ENCODE measurements at places on chromosomes 11 and 22.

GRCh38 chr11:77370217-77370616 lies 68.7 kb upstream of the GDPD4 start:
- DNase-seq, result no peak

DNA sequence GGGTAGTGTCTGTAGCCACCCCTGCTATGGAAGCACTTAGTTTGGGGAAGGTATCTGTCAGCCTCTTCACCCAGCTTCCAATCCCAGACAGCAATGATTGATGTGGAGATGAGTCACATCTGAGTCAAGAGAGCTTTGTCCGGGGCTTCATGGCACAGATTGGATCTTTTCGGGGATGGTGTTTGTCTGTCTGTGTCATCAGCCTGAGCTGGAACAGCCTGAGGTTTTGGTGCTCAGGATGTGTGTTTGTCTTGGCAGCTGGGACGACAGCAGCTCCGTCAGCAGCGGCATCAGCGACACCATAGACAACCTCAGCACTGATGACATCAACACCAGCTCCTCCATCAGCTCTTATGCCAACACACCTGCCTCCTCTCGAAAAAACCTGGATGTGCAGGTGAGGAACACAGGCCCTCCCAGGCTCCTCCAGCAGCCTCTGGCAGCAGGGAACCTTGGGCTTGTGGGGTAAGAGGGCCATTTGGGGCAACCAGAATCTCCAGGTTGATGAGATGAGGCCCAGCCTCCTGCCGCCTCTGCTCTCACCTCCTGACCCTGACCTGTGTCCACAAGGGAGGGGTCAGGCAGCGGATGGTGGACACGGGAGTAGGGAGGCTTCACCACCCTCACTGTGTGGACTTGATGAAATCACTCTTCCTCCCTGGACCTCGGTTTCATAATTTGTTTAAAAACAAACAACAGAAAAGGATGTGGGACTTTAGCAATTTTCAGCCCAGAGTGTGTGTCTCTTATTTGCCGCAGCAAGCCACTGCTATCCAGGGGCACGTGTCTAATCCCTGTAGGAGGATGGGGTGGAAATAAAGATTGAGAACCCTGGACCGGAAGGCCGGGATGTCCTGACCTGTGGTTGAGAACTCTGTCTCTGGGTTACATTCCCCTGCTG lies 124.3 kb downstream of the DBX1 start:
- DNase-seq, result no peak

GRCh38 chr11:128424271-128424711 lies 163.1 kb downstream of the ETS1 start:
- DNase-seq, result no peak

DNA sequence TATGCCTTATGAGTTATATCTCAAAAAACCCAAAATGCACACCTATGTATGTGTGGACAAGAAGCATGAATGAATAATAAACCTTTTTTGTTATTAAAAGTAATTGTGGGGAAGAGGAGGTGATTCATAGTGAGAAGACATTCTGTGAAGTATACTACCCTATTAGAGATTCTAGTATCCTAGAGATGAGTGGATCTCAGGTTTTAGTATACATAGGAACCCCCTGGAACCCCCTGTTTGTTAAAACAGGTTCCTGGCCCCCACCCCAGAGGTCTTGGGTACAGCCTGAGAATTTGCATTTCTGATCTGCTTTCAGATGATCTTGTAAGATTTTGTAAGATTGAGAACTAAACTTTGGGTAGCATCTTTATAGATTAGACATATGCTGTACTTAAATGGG lies 17.5 kb downstream of the NUCB2 start:
- no peak for DNase-seq

DNA sequence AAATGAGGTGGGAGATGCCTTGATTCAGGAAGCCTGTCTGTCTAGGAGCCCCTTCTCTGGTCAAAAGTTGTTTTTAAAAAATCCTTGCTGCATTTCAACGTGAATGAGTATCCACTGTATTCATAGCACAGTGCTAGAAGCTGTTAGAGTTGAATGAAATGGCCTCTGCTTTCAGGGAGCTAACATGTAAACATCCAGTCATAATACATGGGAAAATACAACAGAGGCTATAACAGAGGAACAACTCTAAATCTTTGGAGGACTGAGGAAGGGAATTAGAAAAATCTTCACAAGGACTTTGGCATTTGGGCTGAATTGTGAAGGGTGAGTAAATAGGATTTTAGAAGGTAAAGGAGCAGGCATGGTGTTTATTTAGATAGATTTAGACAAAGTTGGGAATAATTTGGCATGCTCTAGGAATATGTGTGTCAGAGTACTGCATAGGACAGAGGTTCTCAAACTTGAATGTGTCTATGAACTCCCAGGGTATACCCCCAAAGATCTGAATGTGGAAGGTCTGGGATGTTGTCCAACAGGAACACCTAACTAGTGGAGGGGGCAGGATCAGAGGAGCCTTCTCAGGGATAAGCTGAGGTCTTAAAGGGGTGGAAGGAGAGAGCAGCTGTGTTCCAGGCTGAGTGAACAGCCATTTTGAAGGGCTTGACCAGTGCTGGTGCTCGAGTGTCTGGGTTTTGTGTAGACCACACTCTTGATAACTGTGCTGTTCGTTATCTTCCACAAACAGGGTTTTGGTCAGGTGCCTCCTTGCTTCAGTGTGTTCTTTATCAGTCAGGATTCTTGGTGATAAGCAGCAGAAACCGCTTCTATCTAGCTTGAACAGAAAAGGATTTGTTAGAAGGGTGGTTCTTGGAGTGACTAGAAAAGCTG lies 12.7 kb downstream of the SREBF2 start:
- no peak for DNase-seq

GRCh38 chr22:36301851-36302250 lies 48.9 kb downstream of the APOL1 start:
- no peak for DNase-seq

DNA sequence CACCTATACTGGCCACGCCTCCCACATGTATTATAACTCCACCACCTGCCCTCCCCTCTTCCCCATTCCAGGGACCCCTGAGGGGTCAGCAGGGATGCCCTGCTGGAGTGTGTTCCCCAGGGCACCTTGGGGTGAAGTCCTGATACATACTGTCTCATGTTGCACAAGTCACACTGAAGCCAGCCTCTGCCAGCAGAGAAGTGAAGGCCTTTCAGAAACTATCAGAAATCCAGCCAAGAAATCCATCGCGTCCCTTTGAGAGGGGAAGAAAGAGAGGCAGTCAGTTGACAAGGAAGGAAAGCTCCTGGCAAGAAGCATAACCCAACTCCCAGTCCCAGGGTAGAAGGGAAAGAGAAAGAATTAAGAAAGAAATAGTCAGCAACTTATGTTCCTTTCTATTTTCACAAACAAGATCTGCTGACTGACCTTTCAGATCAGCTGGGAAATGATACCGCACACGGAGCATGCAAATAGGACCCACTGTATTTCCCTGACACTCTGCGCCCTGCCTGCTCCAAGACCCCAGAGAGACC lies 45.2 kb downstream of the SC5D start:
- DNase-seq, result no peak

DNA sequence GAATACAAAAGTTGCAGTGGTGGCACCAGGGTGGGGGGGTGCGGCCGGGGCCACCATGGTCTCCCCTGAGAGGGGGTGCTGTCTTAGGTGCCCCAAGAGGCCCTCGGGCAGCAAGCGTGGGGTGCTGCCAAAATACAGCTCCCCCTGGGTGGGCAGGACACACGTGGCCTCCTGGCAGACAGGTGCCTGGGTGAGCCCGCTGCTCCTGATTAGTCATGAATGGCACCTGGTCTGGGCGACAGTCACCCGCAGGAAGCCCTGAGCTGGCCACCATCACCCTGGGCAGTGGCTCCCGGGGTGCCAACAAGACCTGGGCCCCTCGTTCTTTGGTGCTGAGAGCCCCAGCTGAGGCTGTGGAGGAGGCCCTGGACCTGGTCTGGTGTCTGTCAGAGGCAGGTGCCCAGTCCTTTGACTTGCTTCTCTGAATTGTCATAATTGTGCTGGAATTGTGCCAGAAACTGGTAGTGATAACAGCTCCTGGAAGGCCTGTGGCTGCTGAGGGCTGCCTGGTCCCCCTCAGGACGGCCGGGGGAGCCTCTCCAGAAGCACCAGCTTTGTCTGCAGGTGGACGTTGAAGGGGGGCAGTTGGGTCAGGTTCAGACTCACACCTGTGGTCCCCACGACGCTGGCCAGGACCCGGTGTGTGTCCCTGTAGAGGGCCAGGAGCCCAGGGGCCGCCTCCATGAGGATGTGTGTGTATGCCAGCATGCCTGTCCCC lies 14.8 kb downstream of the ALG12 start:
- no peak for DNase-seq

DNA sequence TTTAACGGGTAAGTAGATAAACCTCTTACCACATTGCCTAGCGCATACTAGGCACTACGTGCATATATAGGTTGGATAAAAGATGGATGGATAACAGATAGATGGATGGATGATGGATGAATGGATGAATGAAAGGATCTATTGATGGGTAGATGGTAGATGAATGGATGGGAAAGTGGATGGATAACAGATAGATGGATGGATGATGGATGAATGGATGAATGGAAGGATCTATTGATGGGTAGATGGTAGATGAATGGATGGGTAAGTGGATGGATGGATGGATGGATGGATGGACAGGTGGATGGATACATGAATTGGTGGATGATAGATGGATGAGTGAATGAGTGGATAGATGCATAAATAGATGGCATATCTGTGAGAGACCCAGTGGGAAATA lies 555.0 kb downstream of the MN1 start:
- no peak for DNase-seq

DNA sequence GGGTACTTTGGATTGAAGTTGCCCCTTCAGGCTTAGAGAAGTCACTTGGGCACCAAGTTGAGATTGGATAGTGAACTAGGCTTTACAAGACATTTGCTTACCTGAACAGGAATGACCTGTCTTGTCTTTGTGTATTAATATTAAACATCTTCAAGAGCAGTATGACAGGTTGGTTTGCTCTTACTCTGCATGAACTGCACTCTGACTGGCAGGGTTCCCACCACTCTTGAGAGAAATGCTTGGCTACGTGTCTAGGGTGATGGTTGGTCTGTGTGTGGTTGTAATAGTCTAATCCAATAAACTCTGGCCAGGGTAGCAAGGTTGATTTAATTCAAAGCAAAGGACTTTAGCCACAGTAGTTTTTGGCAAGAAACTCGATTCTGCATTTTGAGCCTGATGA lies 20.1 kb upstream of the SPTBN2 start:
- no peak for DNase-seq

- DNase-seq, result no peak
Observed at GRCh38 chr22:44330744-44331660, 18.3 kb upstream of the SHISAL1 start.

GRCh38 chr11:78377625-78378418 lies 39.8 kb downstream of the GAB2 start:
- no peak for DNase-seq

DNA sequence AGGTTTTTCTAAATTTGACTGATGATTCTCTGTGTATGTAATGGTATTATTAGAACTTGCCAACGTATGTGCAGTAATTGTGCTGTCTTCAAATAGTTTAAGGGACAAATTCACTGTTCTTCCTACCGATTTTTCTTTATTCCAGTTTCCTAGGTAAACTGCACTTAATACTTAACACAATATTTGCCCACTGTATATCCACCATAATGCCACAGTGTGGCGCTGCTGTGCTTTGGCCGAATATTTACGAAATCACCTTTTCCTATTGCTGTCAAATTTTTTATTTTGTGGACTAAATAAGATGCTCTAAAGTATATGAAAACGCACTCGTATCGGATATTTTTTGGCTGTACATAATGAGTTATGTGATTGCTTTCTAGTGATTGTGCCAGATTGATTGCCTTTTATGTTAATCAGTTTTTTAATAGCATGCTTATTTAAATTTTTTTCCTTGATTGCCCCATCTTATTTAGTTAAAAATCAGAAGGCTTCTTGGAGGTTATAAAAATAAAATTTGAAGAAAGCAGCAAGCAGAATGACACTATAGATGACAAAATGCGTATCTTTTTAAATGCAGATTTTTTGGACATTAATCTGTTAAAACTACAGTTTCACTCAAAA lies 10.5 kb downstream of the AASDHPPT start:
- DNase-seq, result no peak

DNA sequence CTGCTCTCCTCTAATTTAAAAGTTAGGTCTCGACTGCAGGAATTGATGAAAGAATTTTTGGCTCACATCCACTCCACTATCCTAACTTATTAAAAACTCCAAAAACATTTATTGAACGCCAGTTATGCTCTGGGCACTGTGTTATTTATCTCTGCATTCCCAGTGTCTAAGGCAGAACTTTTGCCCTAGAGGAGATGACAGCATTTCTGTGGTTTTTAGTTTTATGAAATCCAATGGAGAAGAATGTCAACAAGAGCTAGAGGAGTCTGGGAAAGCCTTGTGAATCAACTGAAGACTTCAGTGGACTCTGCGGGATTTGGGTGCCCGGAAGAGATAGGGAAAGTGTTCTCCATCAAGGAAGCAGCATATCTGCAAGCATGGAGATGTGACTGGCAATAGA lies 217.0 kb upstream of the PGR start:
- DNase-seq, result no peak

GRCh38 chr11:115501502-115501892 lies 2.7 kb downstream of the CADM1 start:
- no peak for DNase-seq

- no peak for DNase-seq
Observed at GRCh38 chr11:27388869-27389268, 25.9 kb upstream of the CCDC34 start.

DNA sequence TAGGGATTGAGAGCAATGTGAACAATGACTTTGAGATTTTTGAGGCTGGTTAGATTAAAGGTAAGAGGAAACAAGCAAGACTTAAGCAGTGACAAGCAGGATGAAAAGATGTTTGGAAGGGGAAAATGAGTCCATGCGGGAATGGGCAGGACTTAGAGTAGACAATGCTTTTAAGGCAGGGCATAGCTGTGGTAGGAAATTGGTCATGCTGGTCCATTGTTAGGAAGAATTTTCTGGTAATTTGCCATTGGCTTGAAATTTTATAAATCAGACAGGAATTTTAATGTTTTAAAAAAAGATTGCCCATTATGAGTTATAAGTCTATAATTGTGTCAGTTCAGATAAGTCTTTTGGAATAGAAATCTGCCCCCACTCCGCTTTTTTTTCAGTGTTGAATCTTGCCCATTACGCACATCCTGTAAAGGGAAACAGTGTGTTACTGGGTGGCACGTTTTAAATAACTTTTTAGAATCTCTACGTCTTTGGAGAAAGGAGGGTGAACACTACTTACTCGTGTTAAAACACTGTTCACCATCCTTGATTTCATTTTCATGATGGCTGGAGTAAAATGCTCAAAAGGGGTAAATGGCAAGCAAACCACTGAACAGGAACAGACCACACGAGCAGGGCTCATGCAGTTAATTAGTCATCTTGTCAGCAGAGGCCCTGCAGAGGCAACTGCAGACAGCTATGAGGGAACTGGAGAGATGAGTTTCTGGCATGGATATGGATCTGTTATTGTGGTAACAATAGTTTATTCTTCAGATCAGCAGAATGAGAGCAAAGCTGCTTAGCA lies 25.0 kb downstream of the SWAP70 start:
- DNase-seq, result no peak
